ENCODE measurements at places on chromosomes 1 and 21. TPM values are rescaled to one million over a fixed set of nuclear protein-coding genes. Genes with fewer than 3 reads are reported as not detected.
A peak's percentile ranks its signal among the peaks of the same experiment; 100 is the strongest.

DNA sequence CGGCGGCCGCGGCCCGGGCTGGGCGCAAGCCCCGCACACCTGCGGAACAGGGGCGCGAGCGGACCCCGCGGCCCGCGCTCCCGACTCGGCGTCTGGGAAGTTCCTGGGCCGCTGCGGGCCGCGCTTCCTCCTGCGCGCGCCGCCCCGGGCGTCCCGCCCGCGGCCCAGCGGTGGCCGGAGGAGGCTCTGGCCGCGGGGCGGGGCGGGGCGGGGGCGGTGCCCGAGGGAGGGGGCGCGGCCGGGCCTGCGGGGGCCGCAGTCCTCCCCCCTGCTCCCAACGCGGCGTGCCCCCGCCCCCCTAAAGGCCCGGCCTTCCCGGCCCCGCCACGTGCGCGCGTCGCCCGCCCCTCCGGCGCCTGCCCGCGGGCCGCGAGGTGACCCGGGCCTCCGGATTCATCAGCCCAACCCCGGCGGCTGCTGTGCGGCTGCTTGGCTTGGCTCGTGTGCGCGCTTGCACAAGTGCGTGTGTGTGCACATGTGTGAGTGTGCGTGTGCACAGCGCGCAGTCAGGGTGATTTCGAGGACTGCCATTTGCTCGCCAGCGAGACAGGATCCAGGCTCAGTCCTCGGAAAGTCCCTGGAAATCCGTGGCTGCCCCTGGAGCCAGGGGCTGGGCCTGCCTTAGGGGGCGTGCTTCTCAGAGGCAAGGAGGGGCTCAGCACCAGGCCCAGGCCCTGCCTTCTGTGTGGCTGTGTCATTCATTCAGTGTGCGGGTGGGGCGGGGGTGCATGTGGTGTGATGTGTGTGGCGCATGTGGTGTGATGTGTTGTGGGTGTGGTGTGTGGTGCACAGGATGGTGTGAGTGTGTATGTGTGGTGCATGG lies at the start of gene C2CD2:
Gene C2CD2 (minus strand): TSS at position 188 of the 823 bp plus-strand sequence. CDS start 370 bp downstream, outside the sequence.
- peak; percentile 84 for DNase-seq

BMP8A gene
- polyA plus RNA-seq = 0.53 TPM

ADAMTS1 gene
- 15.0 TPM for polyA plus RNA-seq

TTF2 gene
- 11.0 TPM for polyA plus RNA-seq

GRCh38 chr1:204232526-204232925 lies 18.7 kb upstream of the GOLT1A start:
- peak; percentile 45 for DNase-seq

UTS2 gene
- not detected for polyA plus RNA-seq
